ENCODE measurements at places on chromosomes 5 and 9.

GRCh38 chr9:115423646-115424045, 305.7 kb upstream of the TNC start:
- DNase-seq, result no peak

DNA sequence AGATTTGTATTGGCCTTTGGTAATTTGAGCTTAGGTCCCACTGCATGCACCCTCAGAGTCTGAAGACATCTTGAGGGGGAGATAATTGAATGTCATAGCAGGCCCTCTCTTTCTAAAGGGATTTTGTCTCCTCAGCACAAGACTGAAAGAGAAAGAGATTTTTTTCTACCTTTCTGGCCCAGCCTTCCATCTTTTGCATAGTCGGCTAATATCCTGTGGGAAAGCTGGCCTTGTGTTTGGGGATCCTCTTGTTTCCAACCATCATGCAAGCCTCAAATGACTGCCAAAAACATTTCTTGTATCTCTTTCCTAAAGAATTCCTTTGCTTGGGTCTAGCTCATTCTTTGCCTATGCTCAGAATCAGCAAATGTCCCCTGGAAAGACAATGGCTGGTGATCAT, 42.0 kb upstream of the CDK5RAP2 start:
- no peak for DNase-seq

GRCh38 chr9:128101690-128102089, 25.8 kb downstream of the PTGES2 start:
- no peak for DNase-seq

DNA sequence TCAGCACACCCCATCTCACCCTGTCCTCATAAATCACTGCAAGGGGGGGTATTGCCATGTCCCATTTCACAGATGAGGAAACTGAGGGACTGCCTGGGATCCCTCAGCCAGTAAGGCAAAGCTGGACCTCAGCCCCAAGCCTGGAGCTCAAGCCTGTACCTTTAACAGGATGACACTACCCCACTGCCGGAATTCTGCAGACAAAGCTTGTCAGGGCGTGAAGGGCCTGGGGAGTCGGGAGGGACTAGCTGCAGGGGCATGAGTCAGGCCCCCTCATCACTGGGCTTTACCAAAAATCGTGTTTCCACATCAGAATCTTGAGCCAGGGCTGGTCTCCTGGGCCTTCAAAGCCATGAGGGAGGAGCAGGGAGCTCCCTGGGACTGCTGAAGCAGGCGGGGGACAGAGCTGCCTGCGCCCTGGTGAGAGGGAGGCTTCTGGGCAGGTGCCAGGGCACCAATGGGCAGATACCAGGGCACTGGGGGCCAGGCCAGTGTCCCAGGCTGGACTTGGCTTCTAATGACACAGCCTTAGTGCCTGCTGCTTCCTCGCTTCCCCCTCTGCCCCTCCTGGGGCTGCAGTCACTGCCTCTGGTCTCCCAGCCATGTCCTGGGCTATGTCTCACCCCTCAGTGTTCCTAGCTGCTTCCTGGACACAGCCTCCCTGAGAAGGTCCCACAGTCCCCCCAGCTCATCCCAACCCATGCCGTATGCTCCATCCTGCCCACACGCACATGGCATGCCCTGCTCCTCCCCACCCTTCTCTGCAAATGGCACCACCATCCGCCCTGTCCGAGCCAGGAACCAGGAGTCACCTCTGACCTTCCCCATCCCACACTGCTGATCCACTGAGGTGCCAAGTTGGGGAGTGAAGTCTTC, 80.7 kb downstream of the LMX1B start:
- no peak for DNase-seq

GRCh38 chr5:20291766-20292165, 303.8 kb upstream of the CDH18 start:
- DNase-seq, result no peak

DNA sequence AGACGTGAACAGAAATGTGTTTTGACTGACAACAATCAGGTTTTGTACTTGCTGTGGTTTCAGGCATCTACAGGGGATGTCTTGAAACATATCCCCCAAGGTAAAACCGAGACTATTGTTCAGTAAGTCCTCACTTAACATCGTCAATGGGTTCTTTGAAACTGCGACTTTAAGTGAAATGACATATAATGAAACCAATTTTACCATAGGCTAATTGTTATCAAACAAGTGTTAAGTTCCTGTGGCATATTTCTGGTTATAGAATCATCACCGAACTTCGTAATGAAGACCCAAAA, 16.4 kb upstream of the OMD start:
- no peak for DNase-seq

Data from CD4-positive, alpha-beta T cell treated with Interleukin-6 at 100 ng/mL for 8 hours (primary cell).